ENCODE measurements at places on chromosomes 4 and X.

DNA sequence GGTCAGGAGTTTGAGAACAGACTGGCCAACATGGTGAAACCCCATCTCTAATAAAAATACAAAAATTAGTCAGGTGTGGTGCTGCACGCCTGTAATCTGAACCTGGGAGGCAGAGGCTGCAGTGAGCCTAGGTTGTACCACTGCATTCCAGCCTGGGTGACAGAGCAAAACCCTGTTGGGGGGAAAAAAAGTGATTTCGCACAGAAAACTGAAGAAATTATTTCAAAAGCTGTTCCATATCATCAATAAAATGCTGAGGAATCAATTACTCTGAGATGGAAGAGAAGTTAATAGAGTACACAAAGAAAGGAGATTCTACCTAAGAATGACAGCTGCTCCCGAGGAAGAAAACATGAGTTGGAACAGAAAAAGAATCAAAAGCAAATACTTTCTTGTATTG, 95.9 kb downstream of the PDGFC start:
- DNase-seq = no peak

GRCh38 chrX:49226946-49227345, 6.2 kb downstream of the CACNA1F start:
- DNase-seq = no peak

- no peak for DNase-seq
Measured at GRCh38 chrX:107672955-107673378, 44.7 kb downstream of the PRPS1 start.

DNA sequence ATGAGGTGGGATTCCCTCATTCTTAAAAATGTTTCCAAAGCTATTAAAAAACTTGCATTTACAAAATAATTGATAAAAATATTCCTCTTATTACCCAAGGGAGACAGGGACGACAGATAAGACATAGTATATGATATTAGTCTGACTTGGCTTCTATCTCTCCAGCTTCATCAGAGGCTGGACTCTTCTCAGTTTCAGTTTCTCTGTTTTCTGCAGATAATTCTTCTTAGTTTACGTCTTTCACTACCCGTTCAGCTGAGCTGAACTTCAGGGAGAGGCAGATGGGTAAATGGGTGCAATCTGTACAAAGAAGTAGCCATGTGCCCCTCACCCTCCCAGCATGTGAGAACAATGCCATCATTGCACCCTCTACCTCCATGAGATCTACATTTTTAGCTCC, 214.0 kb upstream of the SLIT2 start:
- no peak for DNase-seq

- no peak for DNase-seq
Measured at GRCh38 chr4:37381040-37381668, 136.6 kb downstream of the NWD2 start.

- no peak for DNase-seq
Measured at GRCh38 chrX:40805404-40805803, 70.1 kb upstream of the MED14 start.

DNA sequence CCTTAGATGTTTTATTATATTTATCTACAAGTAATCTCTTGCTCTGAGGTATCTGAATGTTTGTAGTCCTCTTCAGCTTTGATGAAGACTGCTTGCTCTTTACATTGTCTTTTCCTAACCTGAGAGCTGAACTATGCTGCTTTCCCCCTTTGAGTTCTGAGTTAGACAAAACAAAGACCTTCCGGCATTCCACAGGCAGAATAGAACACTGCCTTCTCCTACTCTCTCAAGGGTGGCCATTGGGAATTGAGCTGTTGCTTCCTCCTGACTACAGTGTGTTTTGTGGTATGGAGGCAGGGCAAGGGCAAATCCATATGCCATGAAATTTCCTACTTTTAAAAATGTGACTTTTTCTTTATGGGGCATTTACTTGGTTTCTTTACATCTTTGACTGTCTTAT, 841.0 kb downstream of the FAM133A start:
- DNase-seq = no peak

DNA sequence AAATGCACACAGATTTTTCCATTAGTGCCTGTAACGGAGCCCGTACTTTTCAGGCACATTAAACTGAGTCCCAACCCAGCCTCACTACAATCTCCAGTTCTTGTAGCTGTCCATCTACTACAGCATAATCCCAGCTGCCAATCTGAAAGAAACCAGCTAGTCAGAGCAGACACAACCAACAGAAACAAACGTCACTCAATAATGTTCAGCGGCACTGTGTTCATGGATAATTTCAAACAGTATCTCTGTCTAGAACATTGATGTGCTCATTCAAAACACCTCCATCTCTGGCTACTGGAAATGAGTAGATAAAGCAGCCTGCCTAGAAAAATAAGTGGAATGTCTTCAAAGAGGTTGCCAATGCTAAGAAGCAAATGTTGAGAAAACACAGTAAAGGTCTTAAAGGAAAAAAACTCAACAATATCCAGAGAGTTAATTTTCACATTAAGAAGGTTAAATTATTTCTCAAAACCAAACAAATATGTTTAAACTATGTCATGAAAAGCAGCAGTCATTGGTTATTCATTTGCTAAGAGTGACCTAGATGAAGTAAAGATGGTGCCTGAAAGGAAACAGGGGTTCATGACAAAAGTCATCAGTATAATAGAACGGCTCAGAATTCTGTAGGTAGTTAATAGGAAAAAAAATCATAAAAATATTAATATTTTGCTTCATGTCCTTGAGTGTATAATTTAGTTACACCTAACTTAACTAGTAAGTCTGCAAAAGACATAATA, 245.1 kb upstream of the MAB21L2 start:
- DNase-seq = no peak

DNA sequence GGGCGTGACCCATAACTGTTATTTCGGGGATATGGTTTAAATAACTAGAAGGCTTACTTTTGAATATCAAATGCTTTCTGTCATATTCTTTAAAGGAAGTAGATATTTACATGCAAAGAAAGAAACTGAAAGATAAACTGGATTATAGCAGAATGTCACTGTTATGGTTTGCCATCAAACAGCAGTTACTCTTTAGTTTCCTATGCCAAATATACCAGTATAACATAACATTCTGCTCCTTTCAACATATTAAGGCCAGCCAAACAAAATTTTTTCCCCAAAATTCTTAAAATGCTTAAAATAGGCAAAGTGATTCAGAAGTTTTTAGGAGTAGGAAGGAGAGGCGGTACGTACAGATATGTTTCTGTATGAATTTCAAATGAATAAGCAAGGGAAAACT, 27.0 kb downstream of the KDM6A start:
- no peak for DNase-seq

DNA sequence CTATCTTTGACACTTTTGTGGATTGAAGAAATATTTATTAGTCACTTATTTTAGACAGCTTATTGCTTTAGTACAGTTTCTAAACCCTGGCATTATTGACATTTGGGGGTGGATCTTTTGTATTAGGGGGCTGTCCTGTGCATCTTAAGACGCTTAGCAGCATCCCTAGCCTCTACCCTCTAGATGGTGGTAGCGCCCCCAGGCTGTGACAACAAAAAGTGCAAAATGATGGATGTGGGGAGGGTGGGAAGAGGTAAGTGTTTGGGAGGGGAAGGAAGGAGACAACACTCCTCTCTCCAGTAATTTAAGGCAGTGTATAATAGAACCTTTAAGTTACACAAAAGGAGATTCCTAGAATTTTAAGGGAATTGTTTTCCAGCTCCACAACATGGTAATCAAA, 1210.6 kb downstream of the C4orf33 start:
- no peak for DNase-seq

GRCh38 chr4:184765473-184766340, 31.8 kb upstream of the CENPU start:
- DNase-seq = no peak

DNA sequence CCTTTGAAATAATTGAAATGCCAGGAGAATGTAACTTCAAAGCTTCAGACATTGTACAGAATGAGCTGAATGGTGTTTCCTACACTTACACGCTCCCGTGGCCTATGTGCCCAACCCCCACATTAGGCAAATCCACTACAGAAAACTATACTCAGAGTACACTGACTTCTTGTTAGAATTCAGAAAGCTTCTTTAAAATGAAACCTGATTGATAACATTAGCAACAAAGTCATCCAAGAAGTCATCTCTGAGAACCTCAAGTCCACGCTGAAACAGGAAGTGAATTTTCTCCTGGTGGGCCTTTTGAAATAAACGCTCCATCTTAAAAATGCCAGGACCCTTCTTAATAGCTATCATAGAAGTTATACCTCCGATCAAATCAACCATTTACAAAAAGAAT, 136.3 kb downstream of the TSPAN5 start:
- DNase-seq = no peak

- no peak for DNase-seq
Measured at GRCh38 chrX:129781134-129781672, 1.5 kb downstream of the SASH3 start.

DNA sequence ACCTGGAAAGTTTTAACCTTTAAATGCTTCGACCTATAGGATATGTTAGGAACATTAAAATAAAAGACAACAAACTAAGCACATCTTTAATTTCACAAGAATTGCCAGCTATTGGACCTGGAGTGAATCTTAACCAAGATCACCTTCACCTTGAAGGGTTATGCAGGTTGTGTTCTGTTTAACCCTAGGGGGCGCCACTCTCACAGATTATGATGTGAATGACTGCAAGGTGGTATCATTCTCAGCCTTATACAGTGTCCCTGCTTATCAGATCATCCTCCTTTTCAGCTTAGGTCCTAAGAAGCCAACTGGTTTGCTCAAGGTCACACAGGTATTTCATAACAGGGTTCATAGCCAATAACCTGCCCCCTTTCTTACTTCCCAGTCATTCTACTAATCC, 23.5 kb downstream of the INTS6L start:
- no peak for DNase-seq

DNA sequence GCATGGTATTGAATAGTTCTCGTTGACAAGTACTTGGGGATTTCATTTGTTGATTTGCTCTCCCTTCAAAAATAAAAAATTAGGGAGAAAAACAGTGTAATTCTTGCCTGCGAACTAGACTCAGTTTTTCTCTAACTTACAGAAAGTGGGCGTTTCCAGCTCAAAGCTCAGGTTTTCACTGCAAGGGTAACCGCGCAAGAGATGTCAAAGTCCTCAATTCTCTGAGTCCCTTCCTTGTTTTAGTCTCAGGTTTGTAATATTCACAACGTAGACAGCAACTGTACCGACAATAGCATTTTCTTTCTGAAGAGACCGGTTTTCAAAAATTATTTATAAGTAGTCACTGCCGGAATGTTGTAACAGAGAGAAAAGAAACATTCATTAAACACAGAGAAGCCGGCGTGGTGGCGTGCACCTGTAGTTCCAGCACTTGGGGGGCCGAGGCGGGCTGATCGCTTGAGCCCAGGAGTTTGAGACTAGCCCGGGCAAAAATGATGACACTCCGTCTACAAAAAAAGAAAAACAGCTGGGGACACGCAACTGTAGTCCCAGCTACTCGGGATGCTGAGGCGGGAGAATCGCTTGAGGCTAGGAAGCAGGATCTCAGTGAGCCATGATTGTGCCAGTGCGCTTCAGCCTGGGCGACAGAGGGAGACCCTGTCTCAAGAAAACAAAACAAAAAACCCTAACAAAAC, 774 bp downstream of the ZCCHC4 start:
- no peak for DNase-seq

- no peak for DNase-seq
Measured at GRCh38 chr4:66482186-66482585, 811.9 kb upstream of the EPHA5 start.

DNA sequence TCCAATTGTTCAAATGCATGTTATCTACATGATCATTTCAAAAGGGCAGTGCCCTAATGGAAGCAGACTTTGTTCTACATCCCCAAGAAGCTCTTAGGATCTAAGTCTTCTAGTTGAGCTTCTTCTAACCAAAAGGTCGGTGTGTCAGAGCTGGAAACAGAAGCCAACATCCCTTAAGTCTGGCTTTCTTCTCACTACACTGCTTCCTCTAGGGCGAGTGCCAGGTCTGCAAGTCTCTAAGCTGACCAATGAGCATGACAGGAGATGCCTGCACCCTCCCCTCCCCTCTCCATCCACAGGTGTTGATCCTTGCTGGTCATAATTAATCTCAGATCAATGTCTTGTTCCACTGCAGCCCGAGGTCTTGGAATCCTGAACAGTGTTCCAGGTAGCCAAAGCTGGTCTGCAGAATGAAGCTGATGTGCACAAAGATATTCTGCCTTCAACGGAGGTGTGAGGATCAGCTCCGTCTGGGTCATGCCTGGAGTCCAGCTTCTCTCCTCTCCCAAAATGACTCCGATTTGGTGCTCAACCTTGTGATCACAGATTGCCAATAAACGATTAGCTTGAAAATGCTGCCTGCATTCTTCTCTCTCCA, 44.1 kb downstream of the WDR1 start:
- no peak for DNase-seq

DNA sequence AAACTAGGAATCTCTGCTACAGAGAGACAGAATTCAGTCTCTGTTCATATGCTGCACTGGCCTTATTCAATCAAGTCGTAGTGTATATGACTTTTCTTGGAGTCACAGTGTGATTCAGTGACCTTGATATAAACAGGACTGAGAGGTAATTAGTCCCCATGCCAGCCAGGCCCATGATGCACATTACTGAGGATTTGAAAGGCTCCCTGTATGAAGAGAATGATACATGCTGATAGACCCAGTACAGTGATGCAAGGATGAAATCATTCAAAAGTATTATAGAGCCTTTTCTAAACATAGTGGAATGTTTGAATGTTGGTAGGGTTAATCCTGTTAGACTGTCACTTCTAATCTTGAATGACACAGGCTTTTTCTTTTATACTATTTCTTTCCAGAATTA, 34.1 kb downstream of the ANXA3 start:
- no peak for DNase-seq

DNA sequence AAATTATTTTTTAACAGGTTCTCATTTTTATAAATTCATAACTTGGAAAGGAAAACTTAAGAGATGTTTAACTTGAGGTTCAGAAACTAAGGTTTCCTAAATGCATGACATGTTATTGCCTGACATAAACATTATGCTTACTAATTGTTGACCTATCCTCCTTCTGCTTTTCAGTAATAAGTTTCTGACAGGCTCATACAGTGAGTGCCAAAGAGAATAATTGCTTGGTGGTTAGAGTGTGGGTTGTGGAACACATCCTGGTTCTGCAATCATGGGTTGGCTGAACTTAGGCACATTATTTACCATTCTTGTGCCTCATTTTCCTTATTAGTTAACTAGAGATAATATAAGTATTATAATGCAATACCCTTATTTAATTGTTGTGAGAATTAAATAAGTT, 56.5 kb downstream of the BMPR1B start:
- no peak for DNase-seq

DNA sequence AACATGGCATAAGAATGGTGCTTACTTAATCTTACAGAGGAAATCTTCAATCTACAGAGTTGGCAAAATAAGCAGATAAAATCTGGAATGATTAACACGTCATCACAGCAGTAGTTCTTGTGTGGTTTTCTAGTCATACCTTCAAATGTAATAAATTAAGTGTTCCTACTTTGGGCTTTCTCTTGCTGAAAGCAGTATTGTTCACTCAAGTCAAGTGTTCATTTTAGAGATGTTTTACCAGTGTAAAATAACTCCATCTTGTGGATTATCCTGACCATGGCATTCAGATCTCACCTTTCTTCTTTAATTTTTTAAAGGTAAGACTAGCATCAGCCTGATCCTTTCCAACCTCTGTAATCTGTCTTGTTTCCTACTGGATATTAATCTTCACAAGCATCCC, 72.9 kb downstream of the ADAMTS3 start:
- no peak for DNase-seq

Data from urinary bladder (tissue), 4 donors.